Endothelial cell of umbilical vein (primary cell): ENCODE measurements at places on chromosomes 7 and 10. TPM values are rescaled to one million over a fixed set of nuclear protein-coding genes. Genes with fewer than 3 reads are reported as not detected.

The SLC18A3 gene
- not detected in 2 replicates for total RNA-seq

The CFAP70 gene
- total RNA-seq, result 0.12 and 0.27 TPM in 2 replicates

The KCNIP2 gene
- total RNA-seq, result 2.2 and 3.0 TPM in 2 replicates

The PKD2L1 gene
- total RNA-seq, result not detected in 2 replicates

The CCDC136 gene
- total RNA-seq, result 3.2 and 3.3 TPM in 2 replicates

The CBLL1 gene
- 30.6 and 31.1 TPM in 2 replicates for total RNA-seq

The FAS gene
- 6.0 and 6.1 TPM in 2 replicates for total RNA-seq

The HABP2 gene
- total RNA-seq, result not detected in 2 replicates

DNA sequence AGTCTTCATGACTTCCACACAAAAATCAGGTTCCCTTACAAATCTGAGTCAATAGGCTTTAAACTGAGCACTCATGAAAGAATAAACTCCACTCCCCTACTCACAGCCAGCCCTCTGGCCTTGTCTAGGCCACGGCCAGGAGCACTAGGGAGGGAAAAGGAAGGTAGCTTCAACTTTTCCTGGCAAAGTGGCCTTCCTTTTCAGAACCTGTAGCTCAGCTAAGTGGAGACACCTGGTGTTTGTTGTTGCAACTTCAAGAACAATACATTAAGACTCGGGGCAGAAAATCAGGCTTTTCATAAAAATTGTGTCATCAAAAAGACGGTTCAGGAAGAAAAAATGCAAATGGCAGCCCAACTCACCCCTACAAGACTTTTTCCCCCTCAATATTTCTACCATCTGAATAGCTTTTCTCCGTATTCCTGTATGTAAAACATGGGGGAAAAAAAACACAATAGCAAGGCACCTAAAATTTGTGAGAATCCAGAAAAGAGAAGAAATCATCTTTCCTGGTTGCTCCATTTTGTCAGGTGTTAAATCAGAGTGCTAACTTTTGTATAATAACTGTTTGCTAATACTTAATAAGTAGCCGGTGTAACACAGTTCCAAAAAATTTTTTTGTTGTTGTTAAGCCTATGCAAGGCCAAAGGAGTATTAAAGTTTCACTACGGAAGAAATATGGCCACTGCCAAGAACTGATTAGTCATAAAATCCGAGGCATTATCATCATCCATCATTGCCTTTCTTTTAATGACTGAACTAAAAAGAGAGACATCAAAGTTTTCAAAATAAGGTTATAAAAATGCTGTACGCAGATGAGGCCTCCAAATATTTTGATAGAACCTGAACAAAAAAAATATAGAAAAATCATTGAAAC, 66.2 kb upstream of the ARID5B start:
- DNase-seq, result peak; percentile 90

DNA sequence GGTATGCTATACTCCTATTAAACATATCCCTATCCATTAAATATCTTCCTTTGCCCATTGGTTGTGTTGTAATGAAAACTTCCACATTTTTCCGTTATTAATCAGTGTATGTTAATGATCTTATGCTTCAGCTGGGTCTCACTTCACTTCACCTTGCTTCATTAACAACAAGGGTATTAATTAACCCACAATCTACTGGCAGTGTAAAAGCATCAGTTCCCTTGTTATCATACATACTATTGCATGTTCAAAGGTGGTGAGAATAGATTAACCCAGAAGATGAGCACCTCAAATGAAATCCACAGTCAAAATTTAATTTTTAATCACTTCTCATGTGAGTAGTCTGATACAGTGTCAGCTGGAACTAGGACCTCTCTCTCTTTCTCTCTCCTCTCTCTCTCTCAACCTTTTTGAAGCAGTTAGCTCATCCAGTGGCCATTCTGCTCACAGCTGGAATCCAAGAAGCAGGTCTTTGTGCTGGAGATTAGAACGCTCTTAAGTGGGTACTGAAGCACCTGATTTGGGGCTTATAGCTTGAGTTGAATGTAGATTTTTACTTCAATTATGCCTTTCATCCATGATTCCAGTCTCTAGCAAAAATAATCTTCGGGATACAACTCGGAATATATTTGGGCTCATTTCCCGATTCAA, 172.3 kb downstream of the RAPGEF5 start:
- DNase-seq, result no peak

DNA sequence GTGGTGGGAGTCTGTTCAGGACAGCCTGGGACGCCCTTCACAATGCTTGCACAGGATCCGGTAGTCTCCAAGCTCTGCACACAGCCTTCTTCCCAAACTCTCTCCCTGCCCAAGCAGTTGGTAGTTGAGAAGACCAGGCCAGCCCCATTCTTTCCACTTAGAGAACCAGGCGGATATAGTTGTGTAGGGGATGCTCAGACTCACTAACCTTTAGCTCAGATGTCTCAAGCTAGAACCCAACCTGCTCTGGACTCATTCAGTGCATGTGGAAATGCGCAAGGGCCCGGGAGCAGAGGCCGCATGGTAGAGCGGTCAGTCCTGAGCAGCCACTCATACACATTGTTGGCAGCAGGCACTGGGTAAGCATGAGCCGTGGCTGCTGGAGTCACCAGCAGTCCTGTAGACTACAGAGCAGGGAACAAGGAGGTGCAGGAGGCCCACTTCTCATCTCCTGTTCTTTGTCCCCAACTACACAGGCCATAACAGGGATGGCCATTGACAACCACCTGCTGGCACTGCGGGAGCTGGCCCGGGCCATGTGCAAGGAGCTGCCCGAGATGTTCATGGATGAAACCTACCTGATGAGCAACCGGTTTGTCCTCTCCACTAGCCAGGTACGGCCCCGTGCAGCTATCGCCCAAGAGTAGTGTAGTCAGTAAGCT, 17.2 kb upstream of the C10orf53 start:
- no peak for DNase-seq

GRCh38 chr10:123908379-123908778, 16.8 kb upstream of the CPXM2 start:
- no peak for DNase-seq

DNA sequence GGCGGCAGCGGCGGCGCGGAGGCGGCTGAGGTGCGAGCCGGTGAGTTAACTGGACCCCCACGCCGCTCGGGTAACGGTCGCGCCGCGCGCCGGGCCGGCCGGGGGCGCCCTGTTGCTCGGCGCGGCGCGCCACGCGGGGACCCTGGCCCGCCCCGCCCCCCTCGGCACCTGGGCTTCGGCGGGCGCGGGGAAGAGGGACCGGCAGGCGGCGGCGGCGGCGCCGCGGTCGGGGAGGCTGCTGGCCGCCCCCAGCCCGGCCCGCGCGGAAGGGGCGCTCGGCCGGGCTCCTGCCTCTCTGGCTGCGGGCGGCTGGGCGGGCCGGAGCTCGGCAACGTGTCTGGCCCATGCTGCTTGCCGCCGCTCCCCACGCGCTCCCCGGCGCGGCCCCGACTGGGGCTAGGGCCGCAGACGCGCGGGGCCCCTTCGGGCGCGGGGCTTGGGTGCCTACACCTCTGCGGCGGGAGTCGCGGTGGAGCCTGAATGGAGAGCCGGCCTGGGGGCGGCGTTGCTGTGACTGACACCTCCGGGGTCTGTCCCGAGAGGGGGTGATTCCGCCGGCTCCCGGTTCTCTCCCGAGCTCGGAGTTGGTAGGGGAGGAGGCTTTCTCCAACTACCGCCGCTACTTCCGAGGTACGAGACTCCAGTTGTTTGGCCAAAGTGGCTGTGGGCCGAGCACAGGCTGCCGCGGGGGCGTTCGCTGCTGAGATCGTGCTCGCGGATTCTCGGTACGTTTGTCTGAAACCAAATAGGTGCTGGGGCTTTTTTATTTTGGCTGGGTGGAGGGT, 494 bp downstream of the PALS2 start:
- DNase-seq, result peak; percentile 59

- no peak for DNase-seq
Observed at GRCh38 chr7:151692721-151693120, 173.0 kb upstream of the RHEB start.

DNA sequence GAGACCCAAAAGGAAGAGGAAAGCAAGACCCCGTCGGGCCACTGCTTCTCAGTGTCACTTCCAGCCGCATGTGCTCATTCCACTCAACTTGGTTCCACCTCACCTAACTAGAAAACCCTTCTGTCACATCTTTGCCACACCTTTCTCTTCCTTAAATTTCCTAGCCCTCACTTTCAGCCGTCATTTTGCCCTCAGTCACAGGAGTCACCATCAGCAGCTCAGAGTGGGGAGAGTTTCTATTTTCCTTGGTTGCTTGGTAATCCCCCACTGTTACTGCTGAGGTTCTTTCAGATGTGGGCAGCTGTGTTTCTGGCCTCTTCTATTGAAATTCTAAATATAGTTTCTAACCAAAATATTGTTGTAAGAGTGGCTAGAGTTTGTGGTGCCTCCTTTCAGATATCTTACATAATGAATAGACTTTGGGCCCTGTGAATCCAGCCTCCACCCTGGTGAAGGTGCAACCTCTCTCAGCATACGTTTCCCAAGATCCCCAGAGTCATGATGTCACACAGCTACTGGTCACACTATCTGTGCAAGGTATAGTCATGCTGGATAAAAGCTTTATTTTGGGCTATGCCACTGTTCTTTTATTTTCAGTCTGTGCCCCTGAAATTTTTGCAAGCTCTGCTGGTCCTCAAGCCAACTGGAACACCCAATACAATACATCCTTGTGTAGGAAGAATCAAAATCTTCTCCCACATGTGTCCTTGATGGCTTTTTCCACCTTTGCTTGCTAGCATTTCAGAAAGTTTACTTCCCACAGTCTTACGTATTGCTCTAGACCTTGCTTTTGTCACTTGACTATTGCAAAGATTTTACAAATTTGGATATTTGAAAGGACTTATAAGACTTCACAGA, 9.2 kb downstream of the AGBL3 start:
- DNase-seq, result no peak

GRCh38 chr7:69749372-69749979, 151.2 kb downstream of the AUTS2 start:
- DNase-seq, result no peak

- no peak for DNase-seq
Observed at GRCh38 chr10:103627111-103627892, 133.8 kb downstream of the NEURL1 start.

GRCh38 chr7:90067171-90067570, 87.1 kb upstream of the STEAP1 start:
- DNase-seq, result no peak

DNA sequence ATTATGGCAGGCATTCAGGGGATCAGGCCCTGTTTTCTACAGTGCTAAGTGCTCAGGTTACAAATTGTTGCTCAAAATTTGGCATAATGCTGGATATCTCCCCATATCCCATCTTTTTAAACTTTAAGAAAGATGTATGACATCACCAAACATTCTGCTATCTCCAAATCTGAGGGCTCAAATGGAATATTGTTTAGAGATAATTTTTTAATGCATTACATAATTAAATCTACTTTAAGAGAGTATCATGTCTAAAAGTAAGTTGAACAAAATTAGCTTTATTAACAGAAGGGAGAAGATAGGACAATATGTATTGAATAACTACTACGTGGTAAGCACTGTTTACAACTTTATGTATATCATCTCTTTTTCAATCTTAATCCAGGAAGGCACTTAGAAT, 13.9 kb downstream of the NT5C3A start:
- no peak for DNase-seq

DNA sequence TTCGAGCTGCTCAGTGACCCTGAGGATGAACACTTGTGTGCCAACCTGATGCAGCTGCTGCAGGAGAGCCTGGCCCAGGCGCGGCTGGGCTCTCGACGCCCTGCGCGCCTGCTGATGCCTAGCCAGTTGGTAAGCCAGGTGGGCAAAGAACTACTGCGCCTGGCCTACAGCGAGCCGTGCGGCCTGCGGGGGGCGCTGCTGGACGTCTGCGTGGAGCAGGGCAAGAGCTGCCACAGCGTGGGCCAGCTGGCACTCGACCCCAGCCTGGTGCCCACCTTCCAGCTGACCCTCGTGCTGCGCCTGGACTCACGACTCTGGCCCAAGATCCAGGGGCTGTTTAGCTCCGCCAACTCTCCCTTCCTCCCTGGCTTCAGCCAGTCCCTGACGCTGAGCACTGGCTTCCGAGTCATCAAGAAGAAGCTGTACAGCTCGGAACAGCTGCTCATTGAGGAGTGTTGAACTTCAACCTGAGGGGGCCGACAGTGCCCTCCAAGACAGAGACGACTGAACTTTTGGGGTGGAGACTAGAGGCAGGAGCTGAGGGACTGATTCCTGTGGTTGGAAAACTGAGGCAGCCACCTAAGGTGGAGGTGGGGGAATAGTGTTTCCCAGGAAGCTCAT, 1.1 kb downstream of the DDIT4 start:
- DNase-seq, result peak; percentile 79

- no peak for DNase-seq
Observed at GRCh38 chr7:138396251-138397070, 63.6 kb upstream of the TRIM24 start.
